ENCODE measurements at places on chromosomes 3 and 15.

DNA sequence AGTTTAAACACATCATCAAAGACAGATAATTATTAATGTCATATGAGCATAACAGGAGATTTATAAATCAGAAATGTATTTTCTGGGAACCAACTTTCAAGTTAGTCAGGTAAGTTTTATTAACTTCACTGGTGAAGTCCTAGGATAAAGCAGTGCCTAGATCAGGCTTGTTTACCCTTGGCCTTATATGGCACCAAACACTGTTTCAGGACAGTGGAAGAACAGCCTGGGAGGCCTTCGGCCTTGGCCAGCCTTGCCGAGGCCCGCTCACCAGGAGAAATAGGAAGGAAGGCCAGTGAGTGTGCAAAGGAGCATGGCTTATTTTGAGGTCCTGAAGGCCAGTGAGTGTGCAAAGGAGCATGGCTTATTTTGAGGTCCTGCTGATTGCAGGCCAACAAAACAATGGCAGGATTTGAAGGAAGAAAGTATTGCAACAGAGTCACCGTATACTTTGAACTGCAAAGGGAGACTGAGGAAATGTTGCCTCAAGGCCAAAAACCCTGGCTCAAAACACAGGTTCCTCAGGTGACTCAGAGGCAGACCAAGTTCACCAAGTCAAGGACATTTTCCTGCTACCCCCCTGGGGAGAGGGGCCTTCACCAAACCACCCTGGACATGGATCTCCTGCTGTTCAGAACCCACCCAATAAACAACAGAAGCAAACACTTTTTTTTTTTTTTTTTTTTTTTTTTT, 174.3 kb downstream of the TP63 start:
- DNase-seq: no peak

GRCh38 chr15:52349052-52349700, 53.6 kb upstream of the MYO5C start:
- DNase-seq: no peak

GRCh38 chr15:80615783-80616391, 79.2 kb upstream of the ABHD17C start:
- no peak for DNase-seq

DNA sequence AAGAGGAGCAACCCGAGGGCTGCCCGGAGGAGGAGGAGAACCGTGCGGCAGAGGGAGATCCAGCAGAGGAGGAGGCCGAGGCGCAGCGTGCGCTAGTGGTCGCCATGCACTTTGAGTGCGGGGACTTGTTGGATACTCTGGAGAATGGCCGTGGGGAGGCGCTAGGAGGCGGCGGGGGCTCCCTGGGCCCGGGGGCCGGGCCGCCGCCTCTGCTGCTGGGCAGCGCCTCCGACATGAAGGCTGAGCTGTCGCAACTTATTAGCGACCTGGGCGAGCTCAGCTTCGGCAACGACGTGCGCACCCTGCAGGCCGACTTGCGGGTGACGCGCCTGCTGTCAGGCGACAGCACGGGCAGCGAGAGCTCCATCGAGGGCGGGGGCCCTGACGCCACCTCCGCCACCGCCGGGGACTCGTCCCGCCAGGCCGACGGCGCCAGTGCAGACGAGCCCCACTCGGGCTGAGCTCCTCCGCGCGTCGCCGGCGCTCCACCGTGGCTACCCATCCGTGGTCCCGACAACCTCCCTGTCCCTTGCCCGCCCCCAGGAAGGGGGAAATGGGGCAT, 2.0 kb downstream of the FAM43A start:
- DNase-seq: no peak

DNA sequence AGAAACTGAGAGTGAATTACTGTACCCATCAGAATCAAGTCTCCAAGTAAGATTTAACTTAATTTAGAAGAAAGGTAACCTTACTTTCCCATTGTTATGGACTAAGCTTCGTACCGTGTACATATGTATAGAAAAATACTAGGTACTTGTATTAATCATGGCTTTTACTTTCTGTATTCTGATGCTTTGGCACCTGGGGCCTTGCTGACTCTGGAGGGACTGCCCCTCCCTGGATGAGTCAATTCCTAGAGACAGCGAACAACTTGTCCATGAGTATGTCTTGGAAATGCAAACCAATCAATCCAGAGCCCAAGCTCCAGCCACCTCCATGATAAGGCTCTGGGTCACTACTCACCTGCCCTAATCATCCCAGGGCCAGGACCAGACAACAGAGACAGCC, 50.0 kb upstream of the DGKG start:
- DNase-seq: no peak

- DNase-seq: no peak
Measured at GRCh38 chr3:197847866-197848401, 56.9 kb downstream of the LRCH3 start.

- DNase-seq: no peak
Measured at GRCh38 chr3:118480101-118480860, 554.4 kb downstream of the IGSF11 start.

DNA sequence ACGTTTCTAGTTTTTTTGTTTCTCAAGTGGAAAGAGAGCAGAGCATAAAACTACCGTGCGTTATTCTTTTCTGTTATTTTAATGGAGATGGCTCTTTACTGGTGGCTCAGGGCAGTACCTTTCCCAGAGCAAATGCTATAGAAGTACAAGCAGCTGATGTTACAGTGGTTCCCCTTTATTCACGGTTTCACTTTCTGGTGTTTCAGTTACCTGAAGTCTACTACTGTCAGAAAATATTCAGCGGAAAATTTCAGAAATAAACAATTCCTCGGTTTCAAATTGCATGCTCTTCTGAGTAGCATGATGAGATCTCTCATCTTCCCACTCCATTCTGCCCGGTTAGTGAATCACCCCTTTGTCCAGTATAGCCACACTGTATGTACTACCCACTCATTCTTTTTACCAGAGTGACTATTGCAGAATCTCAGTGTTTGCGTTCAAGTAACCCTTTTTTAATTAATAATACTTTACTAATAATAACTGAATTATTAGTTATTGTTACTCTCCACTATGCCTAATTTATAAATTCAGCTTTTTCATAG, 597.5 kb upstream of the ROBO2 start:
- DNase-seq: no peak

GRCh38 chr3:131143802-131144201, 117.1 kb downstream of the NEK11 start:
- no peak for DNase-seq

DNA sequence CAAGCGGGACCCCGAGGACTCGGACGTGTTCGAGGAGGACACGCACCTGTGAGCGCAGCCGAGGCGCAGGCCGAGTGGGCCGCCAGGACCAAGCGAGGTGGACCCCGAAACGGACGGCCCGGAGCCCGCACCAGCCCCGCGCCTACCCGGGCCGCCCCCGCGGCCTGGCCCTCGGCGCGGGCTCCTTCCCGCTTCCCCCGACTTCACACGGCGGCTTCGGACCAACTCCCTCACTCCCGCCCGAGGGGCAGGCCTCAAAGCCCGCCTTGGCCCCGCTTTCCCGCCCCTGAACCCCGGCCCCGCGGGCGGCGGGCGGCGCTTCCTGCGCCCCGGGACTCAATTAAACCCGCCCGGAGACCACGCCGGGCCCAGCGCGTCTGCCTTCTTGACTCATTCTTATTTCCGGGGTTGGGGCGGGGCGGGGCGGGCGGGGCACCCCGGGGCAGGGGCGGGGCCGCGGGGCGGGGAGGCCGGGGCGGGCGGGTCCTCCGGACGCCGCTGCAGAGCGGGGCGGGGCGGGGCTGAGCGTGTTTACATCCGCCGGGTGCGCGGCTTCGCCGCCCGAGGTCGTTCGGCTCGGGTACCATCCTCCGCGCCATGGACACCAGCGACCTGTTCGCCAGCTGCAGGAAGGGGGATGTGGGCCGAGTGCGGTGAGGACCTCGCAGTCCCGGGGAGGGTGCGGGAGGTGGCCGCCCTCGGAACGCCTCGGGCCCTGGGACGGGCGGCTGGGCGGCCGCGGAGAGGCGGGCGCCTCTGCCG, at the start of gene ABTB1:
TSS of gene ABTB1 (plus strand) at position 524 of the 762 bp plus-strand sequence. CDS start at position 598, 74 bp downstream.
- DNase-seq: peak; percentile 84

DNA sequence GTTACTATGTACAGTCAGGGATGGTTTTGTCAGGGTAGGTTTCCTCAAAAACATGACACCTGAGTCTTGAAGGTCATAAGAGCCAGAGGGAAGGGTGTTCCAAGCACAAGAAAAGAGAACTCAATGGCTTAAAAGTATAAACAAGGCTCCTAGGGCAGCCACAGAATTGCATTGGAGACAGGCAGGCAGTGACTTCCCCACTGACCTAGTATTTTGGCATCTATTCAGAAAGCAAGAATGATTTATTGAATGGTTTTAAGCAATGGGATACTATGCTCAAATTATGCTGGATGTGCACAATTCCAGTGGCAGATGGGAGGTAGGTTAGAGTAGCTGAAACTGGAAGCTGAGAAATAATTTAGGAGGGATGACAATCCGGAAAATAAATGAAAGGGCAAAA, 54.0 kb downstream of the TSC22D2 start:
- DNase-seq: no peak

DNA sequence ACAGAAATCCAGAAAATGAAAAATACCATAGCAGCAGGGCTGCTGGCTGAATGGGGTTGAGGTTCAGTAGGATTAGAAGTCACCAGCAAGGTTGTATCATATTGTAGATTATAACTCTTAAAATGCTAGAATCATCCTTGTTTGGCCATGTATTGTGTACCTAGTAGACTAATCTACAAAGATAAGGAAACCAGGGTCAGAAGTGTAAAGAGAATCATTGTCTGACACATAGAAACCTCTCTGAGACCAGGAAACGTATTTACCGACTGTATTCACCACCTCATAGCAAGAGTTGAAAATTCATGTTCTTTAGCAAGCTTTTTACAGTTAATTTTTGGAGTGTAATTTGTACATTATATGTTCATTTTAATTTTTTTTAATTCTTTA, 168.8 kb downstream of the ECT2 start:
- no peak for DNase-seq

- DNase-seq: peak; percentile 33
Measured at GRCh38 chr3:177463863-177464262, 266.6 kb upstream of the TBL1XR1 start.

- no peak for DNase-seq
Measured at GRCh38 chr3:120495809-120496208, 45.0 kb upstream of the FSTL1 start.

DNA sequence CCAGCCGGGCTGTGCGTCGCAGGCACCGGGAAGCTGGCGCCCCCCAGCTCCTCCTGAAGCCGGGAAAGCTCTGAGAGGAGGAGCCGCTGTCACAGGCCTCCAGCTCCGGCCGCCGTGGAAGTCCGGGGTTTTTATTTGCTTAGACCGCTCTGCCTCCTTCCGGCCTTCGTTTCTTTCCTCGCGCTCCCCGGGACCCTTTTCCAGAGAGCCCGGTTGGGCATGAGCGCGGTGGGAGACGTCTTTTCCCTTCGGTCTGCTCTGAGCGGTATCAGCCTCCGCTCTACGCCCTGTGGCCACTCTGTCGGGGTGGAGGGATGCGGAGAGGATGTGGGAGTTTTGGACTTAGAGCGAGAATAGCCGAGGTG, 559 bp downstream of the SENP5 start:
- DNase-seq: peak; percentile 38

DNA sequence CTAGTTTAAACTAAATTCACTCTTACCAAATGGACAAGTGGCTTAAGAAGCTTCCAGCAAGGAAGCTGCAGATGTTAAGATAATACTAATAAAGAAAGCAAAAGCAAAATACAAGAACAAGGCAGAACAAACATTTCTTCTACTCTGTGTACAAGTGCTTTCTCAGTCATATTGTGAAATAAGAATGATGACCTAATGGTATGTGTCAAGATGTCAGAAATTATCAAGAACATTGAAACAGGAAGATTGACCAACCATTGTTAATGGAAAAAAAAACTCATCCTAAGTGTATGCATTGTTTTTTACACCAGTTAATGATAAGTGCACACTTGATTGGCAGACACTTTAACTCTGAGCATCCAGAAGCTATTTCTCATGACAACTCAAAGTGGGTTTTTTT, 65.4 kb upstream of the P2RY1 start:
- no peak for DNase-seq

GRCh38 chr3:172046268-172046915, 7.0 kb downstream of the FNDC3B start:
- DNase-seq: no peak

- no peak for DNase-seq
Measured at GRCh38 chr15:31135523-31135922, 34.0 kb upstream of the TRPM1 start.

GRCh38 chr15:86905625-86906256, 826.1 kb downstream of the AGBL1 start:
- DNase-seq: no peak

DNA sequence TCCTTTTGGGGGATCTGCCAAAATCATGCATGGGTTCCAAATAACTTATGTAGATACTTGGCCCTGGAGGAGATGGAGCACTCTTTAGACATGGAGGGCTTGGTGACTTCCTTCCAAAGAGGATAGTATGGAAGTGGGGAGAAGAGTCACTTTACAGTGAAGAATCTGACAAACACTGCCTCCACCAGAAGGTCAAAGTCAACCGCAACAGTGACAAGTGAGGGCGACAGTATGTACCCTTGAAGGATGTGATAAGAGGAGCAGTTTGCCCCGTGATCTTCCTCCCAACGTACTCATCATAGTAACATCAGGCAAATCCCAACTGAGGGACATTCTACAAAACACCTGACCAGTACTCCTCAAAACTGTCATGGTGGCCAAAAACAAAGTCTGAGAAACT, 62.0 kb downstream of the LMCD1 start:
- no peak for DNase-seq

DNA sequence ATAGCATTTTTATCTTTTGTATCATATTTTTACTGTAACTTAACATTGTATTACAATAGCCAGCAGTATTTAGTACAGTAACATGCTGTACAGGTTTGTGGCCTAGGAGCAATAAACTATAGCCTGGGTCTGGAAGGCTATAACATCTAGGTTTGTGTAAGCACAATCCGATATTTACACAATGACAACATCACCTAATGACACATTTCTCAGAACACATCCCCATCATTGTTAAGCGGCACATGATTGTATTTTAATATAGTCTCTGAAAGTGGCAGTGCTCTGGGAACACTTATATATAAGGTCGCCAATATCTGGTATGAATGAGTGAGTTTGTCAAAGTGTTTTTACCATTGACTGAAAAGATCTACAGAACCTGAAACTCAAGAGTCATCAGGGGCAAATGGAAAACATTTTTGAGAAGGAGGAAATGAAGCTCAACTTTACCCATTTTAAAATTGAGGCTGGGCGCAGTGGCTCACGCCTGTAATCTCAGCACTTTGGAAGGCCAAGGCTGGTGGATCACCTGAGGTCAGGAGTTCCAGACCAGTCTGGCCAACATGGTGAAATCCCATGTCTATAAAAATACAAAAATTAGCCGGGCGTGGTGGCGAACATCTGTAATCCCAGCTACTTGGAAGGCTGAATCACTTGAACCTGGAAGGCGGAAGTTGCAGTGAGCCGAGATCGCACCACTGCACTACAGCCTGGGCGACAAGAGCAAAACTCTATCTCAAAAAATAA, 38.8 kb upstream of the TNFSF10 start:
- no peak for DNase-seq

GRCh38 chr3:9898467-9899241, 4.0 kb upstream of the IL17RE start:
- no peak for DNase-seq

DNA sequence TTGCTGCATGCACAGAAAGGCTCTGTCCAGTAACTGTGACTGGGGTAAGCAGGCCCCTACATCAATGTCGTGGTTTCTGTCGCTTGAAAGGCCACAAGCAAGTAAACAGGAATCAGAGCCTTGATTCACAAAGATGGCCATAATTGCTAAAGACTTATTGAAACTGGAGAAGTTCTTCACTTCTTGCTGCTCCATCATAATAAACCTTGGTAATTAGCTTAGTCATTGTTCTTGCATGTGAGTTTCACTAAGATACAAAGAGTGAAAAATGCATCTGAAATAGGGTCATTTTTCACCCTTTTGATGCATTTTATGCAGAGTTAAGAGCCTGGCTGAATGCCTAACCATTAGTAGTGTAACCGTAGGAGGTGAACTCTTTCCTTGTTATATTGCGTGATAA, 3.2 kb downstream of the SEMA6D start:
- DNase-seq: no peak

Data from H54 (cell line).